ENCODE measurements at places on chromosomes 2 and 18.
A peak's percentile ranks its signal among the peaks of the same experiment; 100 is the strongest.

DNA sequence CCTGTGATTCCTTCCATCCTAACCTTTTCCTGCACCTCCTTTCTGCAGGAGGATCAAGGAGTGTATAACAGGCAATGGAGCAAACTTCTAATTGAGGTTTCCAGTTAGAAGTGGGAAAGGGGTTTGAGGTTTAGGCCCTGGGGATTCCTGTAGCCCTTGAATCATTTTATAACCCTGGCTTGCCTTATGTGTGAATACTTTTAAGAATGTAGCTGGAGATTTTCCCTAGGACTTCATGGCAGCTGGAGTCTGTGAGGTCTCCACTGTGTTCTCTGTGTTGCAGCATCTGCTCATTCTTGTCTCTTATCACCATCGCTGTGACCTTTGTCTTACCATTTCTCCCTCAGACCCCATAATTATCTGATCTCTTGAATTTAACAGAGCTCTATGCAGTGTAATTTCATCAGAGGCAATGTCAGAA is 370.2 kb upstream of the SLC14A2 start:
- DNase-seq = no peak

DNA sequence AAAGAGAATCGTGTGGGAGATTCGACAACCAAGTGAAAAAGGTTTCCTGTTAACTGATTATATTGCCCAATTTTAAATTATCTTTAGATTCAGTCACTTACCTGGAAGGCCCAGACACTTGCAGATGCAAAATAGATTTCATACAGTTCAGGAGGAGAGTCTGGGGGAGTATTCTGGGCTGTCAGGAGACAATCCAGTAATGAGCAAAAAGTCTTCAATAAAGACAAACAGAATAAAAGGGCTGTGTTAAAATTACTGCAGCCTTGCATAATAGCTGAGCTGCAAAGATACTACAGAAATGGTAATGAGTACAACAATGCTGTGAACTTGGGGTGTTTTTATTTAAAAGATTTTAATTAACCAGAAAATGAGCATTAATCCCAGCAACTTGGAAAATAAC is 303.6 kb downstream of the SP3 start:
- DNase-seq = no peak

GRCh38 chr2:124542932-124543640 is 518.0 kb downstream of the CNTNAP5 start:
- DNase-seq = no peak

- peak; percentile 38 for DNase-seq
Observed at GRCh38 chr2:47631792-47632398, 151.1 kb upstream of the MSH6 start.

DNA sequence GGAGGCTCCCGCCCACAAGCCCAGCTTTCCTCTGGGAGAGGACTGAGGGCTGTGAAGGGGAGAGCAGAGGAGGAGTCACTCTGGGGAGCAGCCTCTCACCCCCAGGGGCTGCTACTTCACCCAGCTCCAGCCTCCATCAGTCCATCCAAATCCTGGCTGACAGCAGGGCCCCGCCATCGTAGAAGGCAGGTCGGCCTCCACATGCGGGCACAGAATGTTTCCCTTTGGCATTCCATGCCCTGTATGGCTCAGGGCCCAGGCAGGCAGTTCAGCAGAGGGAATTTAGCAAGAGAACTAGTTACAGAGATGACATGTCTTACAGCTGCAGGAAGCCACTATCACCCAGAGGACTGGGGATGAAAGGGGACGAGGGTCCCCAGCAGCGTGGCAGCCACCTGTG is 6.4 kb upstream of the ODC1 start:
- peak; percentile 41 for DNase-seq

DNA sequence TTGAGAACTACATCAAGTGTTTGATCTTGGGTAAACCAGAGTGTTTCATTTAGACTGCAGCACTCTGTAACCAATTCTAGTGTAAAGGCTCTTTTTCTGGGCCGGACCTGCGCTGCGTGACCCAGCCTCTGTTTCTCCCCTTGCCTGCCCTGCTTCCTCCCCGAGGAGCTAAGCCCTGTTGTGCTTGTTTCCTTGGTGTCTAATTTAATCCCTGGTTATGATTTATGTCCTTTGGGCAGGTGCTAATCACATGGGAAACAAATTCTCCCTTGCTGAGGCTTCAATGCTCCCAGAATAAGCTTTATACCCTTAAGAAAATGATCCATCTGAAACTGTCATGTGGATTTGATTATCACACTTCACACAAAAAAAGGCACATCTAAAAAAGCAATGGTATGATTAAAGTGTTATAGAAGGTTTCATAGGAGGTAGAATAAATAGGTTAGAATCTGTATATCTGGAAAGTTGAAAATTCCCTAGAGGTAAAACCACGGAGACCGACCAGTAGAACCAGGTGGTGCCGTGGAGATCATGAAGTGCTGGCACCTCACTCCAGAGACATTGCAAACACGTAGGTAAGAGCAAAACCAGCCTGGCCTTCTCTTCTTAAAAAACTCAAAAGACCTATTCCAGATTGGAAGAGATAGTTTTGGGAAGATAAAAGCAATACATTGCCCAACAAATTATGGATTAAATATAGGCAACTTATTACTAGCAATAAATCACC is 31.0 kb upstream of the SLC9A2 start:
- no peak for DNase-seq

DNA sequence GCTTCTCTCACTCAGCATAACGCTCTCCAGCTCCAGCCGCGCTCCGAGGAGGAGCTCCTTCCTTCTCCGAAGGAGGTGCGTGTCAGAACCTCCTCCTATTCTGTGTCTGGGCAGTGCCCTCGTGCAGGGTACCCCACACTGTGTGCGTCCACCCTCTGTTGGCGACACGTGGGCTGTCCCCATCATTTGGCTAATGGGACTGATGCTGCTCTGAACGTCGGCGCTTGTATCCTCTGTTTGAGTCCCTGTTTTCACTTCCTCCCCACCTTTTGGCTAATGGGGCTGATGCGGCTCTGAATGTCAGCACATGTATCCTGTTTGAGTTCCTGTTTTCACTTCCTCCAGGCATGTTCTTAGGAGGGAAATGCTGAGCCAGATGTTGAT is 22.2 kb downstream of the KCNG2 start:
- peak; percentile 43 for DNase-seq

GRCh38 chr2:216285701-216286100 is 86.6 kb downstream of the MARCHF4 start:
- no peak for DNase-seq

DNA sequence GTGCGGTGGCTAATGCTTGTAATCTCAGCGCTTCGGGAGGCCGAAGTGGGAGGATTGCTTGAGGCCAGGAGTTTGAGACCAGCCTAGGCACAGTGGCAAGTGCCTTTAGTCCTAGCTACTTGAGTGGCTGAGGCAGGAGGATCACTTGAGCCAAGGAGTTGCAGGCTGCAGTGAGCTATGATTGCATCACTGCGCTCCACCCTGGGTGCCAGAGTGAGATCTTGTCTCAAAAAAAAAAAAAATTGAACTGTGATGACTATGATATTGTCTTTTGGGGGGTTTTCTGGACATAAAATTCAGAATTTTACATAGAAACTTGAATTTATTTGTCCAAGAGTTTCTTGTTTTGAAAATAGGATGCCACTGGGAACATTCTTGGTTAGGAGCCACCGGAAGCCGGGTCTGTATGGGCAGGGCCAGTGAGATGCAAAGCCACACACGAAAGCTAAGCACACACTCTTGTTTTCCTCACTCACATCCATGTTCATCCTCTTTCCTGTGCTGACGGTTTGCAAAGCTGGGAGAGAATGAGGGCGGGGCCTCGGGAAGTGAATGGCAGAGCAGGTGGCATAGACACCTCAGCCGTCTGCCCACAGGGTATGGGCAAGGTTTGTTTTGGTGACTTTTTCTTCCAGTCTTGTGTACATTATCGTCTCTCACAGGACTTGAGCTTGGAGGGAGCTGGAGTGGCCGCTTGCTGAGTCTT is 12.6 kb downstream of the AGAP1 start:
- DNase-seq = no peak

GRCh38 chr2:165787334-165787733 is 6.7 kb downstream of the GALNT3 start:
- DNase-seq = no peak

DNA sequence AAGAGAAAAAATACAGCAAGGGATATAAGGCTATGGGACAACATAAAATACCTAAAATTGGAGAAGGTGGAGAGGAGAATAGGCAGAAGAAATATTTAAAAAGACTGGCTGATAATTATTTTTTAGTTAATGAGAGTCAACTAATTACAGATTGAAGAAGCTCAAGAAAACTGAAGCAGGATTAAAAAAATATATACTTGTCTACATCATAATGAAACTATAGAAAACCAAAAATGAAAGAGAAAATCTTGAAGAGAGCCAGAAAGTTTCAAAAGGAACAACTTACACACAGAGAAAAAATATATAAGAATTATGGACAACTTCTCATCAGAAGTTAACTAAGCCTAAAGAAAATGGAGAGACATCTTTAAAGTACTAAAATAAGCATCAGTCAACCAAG is 62.9 kb upstream of the APCDD1 start:
- DNase-seq = no peak

DNA sequence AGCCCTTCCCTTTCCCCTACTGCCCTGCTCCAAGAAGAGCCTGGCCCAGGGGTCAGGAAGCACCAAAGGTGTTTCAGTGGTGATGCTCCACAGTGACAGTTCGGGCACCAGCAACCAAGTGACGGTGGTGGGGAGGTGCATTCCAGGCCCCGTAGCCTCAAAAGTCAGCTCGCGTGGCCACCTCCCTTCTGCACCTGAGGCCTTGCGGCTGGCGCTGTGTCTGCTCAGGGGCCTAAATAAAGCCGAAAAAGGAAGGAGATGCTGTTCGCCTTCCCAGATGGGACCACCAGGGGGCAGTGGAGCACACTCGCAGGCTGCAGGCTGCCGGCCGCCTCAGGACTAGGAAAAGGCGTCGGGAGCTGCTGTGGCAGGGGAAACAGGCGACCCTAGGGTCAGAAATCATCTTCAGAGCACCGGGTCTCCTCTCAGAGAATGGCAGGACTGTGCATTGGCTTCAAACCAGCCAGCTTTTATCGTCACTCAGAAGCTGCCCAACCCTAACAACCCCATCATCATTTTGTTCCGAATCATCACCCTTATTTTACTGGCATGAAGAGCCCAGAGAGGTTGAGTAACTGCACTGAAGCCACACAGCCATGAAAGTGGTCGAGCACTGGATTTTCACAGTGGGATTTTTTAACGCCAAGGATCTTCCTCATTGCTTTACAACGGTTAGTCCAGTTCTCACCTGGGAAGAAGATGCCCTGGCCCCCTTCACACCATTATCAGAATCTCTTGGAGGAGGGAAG is 213.0 kb upstream of the CELF4 start:
- peak; percentile 85 for DNase-seq

GRCh38 chr2:40872580-40872979 is 420.7 kb upstream of the SLC8A1 start:
- no peak for DNase-seq

- DNase-seq = no peak
Observed at GRCh38 chr2:101011152-101011551, 9.1 kb downstream of the RPL31 start.
